ENCODE measurements at places on chromosomes 11 and 22.

DNA sequence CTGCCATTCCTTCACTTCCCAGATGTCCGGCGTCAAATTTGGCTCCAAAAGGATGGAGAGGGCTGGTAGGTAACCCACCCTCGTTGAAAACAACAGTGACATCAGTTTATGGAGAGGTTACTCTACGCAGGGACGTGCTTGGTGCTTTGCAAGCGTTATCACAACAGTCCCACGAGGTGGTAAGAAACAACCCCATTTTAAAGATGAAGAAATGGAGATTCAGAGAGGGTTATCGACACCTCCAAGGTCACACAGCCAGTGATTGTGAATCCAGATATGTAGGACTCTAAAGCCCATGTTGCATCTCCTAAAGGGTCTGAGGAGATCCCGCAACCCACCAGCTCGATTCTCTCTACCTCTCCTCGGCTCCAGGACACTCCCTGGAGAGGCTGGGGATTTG lies 773 bp downstream of the MIAT start:
- DNase-seq: peak; percentile 29

- no peak for DNase-seq
Observed at GRCh38 chr11:115616971-115617370, 112.8 kb upstream of the CADM1 start.

DNA sequence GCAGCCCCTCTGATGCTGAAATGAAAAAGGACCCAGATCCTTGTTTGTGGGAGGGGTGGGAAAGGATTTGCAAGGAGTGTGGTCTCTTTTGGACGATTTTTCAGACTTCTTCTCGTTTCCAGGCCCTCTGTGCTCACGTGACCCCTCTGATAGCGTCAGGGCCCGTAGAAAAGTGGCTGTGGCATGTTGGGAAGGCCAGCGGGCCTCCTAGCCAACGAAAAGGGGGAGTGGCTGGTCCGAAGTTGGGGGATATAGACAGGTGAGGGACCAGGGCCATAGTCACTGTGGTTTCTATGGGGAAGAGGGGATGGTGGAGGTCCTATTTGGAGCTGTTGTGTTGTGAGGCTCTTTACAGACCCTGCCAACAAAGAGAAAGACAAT lies 6.6 kb downstream of the PARVB start:
- DNase-seq: no peak

DNA sequence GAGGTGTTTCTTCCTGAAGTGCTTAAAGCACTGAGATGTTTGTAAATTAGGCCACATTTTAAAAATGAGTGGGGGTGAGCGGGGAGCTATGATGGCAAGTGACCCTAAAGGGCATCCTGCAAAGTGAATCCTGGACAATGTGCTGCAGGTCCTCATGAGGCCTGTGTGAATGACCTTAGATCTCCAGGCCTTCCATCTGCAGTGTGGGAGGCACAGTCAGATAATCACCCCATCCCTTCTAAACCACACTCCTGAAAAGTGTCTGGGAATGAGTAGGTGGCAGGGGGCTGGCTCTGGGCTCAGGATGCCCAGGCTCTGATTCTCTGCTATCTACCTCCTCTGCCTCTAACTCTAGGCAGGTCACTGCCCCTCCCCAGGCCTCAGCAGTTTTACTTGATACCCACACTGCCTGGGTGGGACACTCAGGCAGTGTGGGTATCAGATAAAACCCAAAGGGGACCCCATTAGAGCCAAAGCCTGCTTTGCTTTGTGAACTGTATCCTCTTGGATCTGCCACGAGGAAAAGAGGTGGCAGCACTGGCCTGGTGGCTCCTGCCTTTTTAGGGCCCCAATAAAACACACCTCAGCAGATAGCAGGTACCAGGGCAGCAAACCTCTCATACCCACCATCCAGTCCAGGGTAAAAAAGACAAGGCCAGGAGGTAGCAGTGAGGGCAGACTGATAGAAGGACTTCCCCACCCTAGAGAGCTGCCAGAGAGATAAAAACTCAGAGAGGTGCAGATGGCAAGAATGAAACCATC lies 10.5 kb downstream of the STARD10 start:
- DNase-seq: no peak

GRCh38 chr11:15829312-15829711 lies 527.0 kb downstream of the SOX6 start:
- DNase-seq: no peak

GRCh38 chr11:88357323-88358039 lies 19.9 kb upstream of the CTSC start:
- no peak for DNase-seq

DNA sequence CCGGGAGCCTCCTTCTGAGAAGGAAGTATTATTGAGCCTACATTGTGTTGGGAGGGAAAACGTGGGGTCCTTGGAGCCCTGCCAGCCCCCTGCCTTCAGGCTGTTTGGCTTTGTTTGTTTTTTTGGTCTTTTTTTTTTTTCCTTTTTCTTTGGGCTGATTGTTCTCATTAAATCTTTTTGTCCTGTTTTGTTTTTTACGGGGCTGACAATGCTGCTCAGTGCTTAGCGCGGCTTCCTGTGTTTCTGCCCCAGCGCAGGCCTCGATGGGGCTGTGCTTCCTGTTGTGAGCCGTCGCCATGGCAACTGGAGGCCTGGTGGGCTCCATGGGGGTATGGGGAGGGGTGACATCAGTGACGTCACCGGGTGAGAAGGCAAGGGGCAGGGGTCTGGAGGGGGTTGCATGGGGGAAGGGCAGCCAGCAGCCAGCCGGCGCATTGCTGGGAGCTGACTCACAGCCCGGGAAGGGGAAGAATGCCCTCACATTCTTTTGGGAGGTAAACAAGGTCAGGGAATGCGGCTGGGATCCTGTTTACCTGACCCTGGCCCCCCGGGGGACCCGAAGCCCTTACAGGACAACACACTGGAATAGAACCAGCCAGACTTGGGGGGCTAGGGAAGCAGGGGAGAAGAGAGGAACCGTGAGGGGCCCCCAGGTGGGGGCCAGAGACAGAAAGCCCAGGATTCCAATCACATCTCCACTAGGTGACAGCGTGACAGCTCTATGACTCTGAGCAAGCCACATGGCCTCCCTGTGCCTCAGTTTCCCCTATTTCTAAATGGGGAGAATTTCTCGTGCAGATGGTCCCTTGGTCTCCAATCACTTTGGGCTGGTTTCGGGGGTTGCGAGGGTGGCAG lies 22.2 kb upstream of the CBX7 start:
- DNase-seq: peak; percentile 66

DNA sequence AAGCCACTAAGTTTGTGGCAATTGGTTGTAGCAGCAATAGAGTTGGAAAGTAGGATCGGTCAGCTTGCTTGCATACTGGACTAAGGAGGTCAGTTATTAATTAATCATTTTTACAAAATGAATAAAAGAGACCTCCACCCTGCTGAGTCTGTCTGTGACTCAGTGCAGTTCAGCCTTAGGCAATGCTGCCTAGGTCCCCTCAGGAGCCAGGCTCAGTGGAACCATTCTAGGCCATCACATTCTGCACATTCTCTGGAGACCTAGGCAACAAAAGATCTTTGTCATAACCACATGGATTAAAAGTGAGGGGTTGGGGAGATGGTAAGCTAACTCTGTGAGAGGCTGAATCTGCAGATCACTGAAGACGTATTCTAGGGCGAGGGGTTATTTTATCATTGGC lies 178.7 kb upstream of the CADM1 start:
- DNase-seq: no peak

GRCh38 chr11:3086114-3086513 lies 28.9 kb upstream of the CARS1 start:
- DNase-seq: no peak

GRCh38 chr11:111153194-111153593 lies 92.3 kb upstream of the POU2AF2 start:
- DNase-seq: no peak

- no peak for DNase-seq
Observed at GRCh38 chr11:120028181-120028896, 109.6 kb downstream of the TRIM29 start.

DNA sequence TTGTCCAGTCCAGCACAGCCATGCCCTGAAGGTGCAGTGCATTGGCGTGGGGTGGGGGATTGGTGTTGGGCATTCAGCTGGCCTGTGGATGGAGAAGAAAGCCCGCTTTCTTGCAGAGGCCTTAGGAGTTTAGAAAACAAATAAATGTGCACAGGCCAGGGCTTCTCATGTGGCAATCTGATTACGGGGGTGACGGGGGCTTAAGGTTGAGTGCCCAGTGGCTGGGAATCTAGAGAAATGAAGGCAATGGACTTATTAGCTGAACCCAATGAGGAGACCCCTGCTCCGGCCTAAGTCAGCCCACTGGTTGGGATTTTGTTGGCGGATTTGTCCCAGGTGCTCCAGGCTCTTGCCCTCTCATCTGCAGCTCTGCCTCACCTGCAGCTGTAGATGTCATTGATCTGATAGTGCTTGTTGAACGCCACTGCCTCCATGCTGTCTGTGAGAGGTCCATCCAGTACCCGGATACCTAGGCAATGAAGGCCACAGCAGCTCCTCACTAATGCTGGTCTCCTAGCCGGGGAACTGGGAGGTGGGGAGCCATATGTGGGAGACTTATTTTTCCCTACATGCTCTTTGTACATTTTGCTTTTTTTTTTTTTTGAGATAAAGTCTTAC lies 6.2 kb downstream of the PCSK7 start:
- DNase-seq: no peak

DNA sequence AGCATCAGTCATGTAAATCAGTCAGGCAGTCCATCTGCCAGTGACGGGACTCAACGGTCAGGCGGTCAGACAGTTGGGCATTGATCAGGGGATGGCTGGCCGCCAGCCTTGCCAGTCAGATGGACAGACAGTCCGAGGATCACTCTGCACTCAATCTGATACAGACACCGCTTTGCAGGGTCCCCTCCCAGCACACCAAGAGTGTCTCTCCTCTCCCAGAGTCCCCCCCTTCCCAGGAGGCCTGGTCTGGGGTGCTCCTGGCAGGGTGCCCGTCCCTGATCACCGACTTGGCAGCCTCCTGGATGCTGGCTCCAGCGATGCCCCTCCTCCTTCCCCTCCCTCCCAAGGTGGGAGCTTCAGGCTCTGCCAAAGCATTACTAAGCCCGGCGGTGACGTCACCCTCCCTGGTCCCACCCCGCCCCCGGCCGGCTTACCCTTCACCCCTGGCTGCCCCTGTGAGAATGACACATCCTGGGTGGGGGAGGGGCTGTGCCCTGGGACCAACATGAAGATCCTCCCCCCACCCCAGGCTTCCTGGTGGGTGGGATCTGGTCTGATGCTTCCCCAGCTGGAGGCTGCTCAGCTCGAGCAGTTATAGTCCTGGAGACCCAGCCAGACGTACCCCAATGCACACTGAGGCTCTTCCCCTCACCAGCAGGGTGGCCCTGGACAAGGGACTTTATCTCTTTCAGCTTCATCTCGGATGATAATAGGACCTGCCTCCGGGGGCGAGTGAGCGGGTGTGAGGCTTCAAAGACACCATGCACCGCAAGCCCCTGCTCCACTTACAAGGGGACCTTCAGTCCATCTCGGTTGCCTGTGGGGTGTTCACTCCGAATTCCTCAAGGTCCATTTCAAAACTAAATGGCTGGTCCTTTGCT lies 69.2 kb downstream of the CD82 start:
- DNase-seq: no peak

DNA sequence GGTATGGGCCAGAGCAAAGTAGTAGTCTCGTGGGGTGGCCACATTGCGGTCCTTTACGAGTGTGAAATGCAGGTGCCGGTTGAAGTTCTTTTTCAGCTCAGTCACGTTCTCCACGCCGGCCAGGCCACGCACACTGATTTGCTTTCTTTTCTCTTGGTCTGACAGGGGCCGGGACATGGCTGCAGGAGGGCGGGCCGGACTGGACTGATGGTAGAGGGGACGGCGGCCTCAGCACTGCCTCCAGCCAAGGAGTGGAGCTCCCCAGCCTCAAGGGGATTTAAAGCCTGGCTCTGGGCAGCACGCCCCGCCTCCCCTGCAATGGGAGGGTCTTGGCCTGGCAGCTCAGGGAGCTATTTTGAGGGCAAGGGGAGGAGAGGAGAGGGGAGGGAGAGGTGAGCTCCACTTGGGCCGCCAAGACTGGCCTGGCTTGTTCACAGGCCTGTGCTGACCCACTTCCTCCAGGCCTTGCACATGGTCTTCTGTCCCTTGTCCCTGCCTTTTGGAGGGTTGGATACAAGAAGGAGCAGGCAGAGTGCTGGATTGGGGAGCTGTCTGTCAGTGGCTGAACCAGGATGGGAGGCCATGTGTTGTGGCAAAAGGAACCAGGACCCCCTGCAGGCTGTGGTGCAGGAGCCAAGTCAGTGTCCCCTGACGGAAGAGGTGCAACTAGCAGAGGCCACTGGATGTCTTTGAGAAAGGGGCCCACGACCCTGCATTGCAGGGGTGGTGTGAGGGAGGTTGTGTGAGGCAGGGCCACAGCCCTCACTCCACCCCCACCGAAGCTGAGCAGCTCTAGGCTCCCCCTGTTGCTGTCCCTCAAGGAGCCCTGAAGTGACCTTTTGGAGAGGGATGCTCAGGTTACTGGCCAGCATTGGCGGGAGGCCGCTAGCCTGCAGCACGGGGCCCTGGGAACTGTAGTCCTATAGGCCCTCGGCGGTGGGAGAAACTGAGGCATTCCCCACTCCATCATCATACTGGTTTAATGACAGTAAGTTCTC lies at the start of gene PYGM:
PYGM (minus strand) TSS at position 253 of the 998 bp plus-strand sequence; CDS start at position 177, 76 bp downstream.
- no peak for DNase-seq

DNA sequence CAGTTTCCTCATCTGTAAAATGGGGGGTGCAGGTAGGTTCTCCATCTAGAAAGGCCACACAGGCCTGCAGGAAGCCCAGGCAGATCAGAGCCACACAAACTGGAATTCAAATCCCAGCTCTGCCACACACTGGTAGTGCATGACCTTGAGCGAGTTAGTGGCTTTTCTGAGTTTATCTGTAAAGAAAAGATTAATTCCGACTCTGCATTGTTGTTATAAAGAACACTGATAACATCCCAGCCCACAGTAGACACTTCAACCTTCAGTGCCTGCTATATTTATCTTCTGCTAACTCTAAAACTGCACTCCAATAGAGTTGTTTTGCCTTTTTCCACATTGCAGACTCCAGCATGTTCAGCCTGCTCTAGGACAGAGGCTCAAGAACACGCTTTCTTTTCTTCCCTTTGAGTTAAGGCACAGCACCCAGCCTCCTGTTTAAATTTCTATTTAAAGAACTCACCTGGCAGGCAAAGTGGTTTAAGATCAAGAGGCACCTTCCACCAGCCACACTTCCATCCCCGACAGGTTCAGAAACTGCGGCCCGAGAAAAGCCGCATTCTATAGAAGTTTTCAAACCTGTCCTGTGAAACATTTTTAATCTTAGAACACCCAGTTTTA lies 133.9 kb downstream of the PLEKHA7 start:
- no peak for DNase-seq

GRCh38 chr11:44620328-44620725 lies 54.9 kb downstream of the CD82 start:
- no peak for DNase-seq

DNA sequence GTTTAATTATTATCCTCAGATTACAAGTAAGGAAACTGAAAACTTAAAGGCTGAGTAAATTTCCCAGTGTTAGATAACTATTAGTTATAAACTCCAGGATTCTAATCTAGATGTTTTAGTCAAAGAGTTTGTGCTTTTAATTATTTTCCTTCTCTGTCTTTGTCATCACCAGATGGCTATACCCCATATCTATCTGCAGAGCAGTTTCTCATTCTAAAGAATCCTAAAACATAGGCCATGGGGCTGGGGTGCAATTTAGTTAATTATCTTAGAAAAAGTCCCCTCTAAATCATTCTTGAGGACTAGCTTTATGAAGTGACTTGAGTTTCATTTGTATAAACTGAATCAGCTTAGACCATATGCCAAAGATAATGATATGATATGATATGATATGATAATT lies 556.3 kb upstream of the ANO5 start:
- no peak for DNase-seq

Data from NAMALWA (cell line).